Activated naive CD4-positive, alpha-beta T cell treated with anti-CD3 and anti-CD28 coated beads for 36 hours (primary cell): ENCODE measurements at places on chromosomes 13 and 19. TPM values are rescaled to one million over a fixed set of nuclear protein-coding genes. Genes with fewer than 3 reads are reported as not detected.

The ADGRE3 gene
- not detected for total RNA-seq

DNA sequence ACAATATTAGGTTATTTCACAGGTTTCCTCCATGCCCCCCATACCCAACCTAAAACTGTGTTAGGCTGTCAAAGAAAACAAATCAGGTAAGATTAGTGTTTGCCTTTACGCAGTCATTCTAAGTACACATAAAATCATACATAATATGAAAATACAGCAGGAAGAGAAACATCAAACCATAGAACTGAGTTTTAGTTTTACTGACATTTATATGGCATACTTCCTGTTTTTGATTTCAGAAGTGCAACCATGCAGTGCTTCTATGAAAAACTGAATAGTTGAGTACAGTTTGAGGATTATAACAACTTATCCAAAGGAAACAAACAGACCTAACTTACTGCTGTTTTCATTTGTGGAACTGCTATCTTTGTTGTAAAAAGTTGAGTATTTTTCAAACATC is 91.3 kb downstream of the KCNRG start:
- H3K36me3 ChIP-seq: peaks cover 13% of the 10 kb centered on the region
- H3K27ac ChIP-seq: peak overlapping the region; percentile 69
- H3K4me1 ChIP-seq: peaks cover 36% of the 10 kb centered on the region
- DNase-seq: no peak

DNA sequence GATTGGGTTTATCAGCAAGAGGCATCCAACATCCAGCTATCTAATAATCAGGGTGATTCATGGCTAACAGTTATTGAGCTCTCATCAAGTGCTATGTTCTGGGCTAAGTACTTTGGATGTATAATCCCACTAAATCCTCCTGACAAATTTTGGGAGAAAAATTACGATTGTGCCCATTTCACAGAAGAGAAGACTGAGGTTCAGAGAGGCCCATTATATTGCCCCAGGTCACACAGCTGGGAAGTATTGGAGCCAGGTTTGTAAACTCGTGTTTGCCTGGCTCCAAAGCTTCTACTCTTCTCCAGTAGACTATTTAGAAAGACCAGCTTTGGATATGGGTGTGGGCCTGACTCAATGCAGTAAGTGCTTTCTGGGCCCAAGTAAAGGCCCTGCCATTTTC is 20.9 kb upstream of the CALM3 start:
- H3K36me3 ChIP-seq: no peaks in the 10 kb centered on the region
- H3K27me3 ChIP-seq: no peaks in the 10 kb centered on the region
- no peak overlapping the region for H3K4me3 ChIP-seq
- H3K4me1 ChIP-seq: peaks cover 23% of the 10 kb centered on the region
- DNase-seq: no peak

DNA sequence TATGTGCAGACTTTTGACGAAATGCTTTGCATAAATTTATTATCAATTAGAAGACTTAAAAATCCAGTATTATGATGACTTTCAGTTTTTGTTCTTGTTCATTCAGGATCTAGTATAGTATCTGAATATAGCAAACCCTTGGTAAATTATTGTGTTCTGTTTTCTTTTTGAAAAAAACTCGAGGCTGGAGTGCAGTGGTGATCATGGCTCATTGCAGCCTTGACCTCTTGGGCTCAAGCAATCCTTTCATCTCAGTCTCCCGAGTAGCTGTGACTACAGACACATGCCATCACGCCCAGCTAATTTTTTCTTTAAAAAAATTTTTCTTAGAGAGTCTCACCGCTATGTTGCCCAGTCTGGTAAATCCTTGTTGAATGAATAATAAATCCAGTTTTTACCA is 4.6 kb downstream of the FARP1 start:
- no peak for DNase-seq
- peaks cover 5% of the 10 kb centered on the region for H3K4me1 ChIP-seq
- no peaks in the 10 kb centered on the region for H3K36me3 ChIP-seq
- H3K27ac ChIP-seq: no peak overlapping the region
- H3K4me3 ChIP-seq: no peak overlapping the region

GRCh38 chr19:5113633-5114586 is 145.0 kb downstream of the KDM4B start:
- no peak for DNase-seq
- no peak overlapping the region for H3K27ac ChIP-seq
- no peaks in the 10 kb centered on the region for H3K4me1 ChIP-seq
- no peak overlapping the region for H3K4me3 ChIP-seq

DNA sequence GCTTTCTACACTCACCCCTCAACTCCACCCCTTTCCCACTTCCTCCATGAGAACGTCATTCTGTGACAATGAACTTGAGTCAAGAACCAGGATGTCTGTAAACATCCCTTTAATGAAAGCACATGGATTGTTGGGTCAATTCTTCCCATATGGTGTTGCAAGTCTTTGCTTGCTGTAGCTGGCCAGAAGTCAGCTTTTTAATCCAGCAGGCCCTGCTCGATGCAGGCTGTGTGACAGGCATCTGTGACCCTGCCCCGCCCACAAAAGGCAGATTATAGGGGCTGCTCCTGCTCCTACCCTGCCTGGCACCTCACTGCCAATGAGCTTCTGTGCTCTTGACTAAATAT is 78.0 kb downstream of the STARD13 start:
- H3K27ac ChIP-seq: no peak overlapping the region
- no peaks in the 10 kb centered on the region for H3K36me3 ChIP-seq
- peaks cover 30% of the 10 kb centered on the region for H3K27me3 ChIP-seq
- no peak overlapping the region for H3K4me3 ChIP-seq
- H3K4me1 ChIP-seq: peaks cover 7% of the 10 kb centered on the region

The RFPL4A gene
- not detected for total RNA-seq

DNA sequence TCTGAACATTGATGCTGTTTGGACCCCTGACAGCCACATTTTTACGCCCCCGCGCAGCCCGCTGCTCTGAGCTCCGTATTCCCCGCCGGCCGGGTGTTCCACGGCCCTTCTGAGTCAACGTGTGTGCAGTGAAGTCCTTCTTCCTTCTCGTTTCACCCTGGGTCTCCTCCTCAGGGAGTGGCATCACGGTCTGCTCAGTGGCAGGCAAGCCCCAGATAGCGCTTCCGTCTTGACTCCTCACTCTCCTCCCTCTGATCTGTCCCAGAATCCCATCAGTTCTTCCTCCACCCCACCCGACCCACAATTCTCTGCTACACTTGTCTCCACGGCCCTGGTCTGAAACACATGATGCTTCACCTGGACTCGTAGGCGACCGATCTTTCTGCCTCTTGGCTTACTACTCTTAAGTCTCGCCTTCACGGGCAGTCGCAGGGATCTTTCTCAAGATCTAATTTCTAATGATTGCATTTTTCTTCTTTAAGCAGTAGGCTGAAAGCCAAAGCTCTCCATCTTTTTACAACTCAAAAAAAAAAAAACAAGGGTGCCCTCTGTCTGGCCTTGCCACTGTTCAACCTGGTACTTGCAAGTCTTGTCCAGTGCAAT is 33.9 kb downstream of the CCNE1 start:
- no peaks in the 10 kb centered on the region for H3K36me3 ChIP-seq
- DNase-seq: peak; percentile 44
- peak overlapping the region; percentile 83 for H3K4me3 ChIP-seq
- no peaks in the 10 kb centered on the region for H3K27me3 ChIP-seq
- H3K4me1 ChIP-seq: peaks cover 10% of the 10 kb centered on the region

The IZUMO1 gene
- not detected for total RNA-seq

DNA sequence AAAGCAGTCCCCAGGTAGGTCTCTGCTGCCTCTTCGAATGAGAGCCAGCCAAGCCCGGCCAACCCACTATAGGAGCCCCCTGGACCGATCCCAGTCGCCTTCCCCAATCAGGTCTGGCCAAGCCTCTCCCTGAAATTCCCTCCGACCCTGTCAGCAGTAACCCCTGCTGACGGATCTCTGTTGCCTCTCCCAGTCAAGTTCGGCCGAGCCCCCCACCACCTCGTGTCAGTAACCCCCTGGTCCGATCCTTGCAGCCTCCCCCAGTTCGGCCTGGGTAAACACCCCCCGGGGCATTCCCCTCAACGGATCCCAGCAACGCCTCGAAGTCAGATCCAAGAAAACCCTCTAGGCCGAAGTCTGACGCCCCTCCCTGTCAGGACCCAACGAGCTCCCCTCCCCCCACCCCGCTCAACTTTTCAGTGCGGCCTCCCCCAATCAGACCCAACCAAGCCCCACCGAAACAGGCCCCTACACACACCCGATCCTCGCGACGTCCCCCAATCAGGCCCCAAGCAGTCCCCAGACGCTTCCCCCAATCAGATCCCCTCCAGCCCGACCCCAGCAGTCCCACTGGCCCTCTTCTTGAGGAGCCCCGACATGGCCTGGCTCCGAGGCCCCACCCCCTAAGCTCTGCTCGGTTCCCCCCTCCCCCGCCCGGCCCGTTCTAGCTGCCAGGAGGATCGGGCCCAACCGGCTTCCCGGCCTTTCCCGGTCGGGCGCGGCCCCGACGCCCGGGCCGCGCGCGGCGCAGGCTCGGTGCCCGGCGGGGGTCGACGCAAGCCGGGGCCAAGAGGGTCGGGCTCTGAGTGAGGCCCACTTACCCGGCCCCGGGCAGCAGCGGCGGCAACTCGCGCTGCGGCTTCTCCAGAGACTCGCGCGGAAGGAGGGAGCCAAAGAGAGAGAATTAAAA is 1.8 kb downstream of the TNPO2 start:
- peak; percentile 47 for DNase-seq
- H3K4me1 ChIP-seq: peaks cover 33% of the 10 kb centered on the region
- peak overlapping the region; percentile 91 for H3K27ac ChIP-seq
- H3K36me3 ChIP-seq: peaks cover 34% of the 10 kb centered on the region

DNA sequence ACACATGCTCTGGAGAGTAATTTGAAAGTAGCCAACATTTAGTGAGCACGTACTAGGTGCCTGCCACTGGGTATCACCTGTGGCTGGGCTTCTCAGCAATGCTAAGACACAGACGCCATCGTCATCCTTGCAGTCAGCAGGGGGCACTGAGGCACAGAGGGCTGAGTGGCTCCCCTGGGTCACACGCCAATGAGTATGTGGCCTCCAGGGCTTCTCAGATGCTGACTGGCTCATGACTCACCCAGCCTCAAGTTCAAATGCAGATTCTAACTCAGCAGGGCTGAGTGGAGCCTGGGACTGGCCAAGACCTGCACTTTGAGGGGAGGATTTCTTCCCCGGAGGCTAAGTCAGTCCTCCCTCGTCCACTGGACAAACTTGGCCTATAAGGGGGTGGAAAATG is 115.1 kb upstream of the CACNA1A start:
- no peaks in the 10 kb centered on the region for H3K36me3 ChIP-seq
- no peak overlapping the region for H3K4me3 ChIP-seq
- peaks cover 49% of the 10 kb centered on the region for H3K27me3 ChIP-seq
- peak; percentile 85 for DNase-seq
- no peak overlapping the region for H3K27ac ChIP-seq

- H3K27me3 ChIP-seq: no peaks in the 10 kb centered on the region
- no peaks in the 10 kb centered on the region for H3K36me3 ChIP-seq
- no peak overlapping the region for H3K4me3 ChIP-seq
- H3K4me1 ChIP-seq: peaks cover 25% of the 10 kb centered on the region
Measured at GRCh38 chr13:30124131-30124768, 183.1 kb downstream of the KATNAL1 start.

DNA sequence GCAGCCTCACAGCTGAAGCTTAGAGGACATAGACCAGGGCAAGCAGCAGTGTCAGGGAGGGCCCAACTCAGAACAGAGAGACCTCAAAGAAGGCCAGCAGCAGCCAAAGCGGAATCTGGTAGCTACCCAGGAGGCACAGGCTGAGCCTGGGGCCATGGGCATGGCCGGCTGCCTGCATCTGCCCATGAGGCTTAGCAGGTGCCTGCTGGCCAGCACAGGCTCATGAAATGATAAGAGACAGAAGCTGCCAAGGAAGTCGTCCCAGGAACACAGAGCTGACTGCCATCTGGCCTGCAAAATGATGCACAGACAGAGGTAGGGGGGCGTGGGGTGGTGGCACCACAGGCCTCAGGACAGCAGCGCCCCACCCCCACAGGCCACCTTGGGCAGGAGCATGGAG is 29.2 kb downstream of the TUBA3C start:
- H3K27ac ChIP-seq: no peak overlapping the region
- no peaks in the 10 kb centered on the region for H3K27me3 ChIP-seq
- H3K4me1 ChIP-seq: no peaks in the 10 kb centered on the region

DNA sequence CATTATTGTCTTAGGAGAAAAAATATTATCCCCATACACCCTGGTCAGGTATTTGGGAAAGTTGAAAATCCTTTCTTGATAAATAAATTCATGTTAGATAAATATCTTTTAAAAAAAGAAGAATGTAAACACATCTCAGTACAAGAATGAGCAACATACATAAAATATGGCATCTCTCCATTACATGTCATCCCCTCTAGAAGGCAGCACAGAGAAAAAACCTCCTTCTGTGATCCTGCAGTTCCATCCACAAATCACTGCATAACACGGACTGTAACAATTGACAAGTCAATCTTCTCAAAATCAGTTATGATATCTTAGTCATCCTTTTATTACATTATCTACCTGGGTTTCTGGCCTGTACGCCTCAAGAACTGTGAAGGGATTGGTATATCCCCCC is 683.9 kb upstream of the KLHL1 start:
- no peaks in the 10 kb centered on the region for H3K4me1 ChIP-seq
- no peaks in the 10 kb centered on the region for H3K27me3 ChIP-seq
- H3K36me3 ChIP-seq: no peaks in the 10 kb centered on the region
- no peak overlapping the region for H3K27ac ChIP-seq

The ERICH6B gene
- total RNA-seq: not detected

The SRRM5 gene
- 0.27 TPM for total RNA-seq

DNA sequence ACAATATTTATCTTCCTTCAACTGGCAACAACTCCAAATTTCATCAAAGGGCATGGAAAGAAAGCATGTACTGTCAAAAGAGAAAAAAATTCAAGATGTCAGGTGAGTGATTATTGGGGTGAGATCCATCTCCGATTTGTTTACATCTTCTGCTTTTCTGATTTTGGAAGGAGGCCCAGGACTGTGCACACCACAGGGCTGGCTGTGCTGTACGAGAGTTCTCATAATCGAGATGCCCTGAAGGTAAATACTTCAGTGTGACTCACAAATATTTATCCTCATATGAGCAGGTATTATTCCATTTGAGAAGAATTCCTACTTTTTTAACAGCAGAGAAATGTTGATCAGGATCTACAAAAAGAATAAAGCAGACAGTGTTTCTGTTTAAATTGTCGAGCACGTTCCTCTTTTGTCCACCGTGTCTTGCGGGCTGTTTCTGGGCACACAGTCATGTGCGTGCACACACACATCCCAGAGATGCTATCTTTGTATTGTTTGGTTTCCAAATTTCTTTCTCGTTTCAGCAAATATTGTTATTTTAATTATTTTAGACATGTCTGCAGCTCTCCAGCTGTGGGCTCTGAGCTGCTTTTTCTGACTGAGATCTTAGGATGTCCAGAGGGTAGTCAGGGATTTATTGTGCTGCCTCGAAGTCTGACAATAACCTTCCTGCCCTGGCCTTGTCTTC is 103.8 kb downstream of the KL start:
- H3K27ac ChIP-seq: no peak overlapping the region
- no peaks in the 10 kb centered on the region for H3K4me1 ChIP-seq
- H3K27me3 ChIP-seq: peaks cover 14% of the 10 kb centered on the region
- no peak for DNase-seq
- no peak overlapping the region for H3K4me3 ChIP-seq
- no peaks in the 10 kb centered on the region for H3K36me3 ChIP-seq

- H3K27me3 ChIP-seq: peaks cover 14% of the 10 kb centered on the region
- H3K36me3 ChIP-seq: no peaks in the 10 kb centered on the region
- no peaks in the 10 kb centered on the region for H3K4me1 ChIP-seq
- no peak overlapping the region for H3K27ac ChIP-seq
Measured at GRCh38 chr13:43687038-43687437, 99.7 kb downstream of the ENOX1 start.

- H3K36me3 ChIP-seq: peaks cover 17% of the 10 kb centered on the region
- no peak for DNase-seq
- no peak overlapping the region for H3K27ac ChIP-seq
- H3K4me3 ChIP-seq: no peak overlapping the region
Measured at GRCh38 chr19:55225415-55225958, 3.1 kb downstream of the TMEM86B start.
